AG09319 (cell line): ENCODE measurements at places on chromosomes 6 and 20.
A peak's percentile ranks its signal among the peaks of the same experiment; 100 is the strongest.

- peak; percentile 61 for DNase-seq
Measured at GRCh38 chr6:146700078-146700686, 101.4 kb downstream of the ADGB start.

- DNase-seq = no peak
Measured at GRCh38 chr6:158869826-158870648, 50.9 kb upstream of the EZR start.

- no peak for DNase-seq
Measured at GRCh38 chr6:125742464-125743120, 6.8 kb upstream of the HEY2 start.

GRCh38 chr6:20757761-20758160, 223.5 kb downstream of the CDKAL1 start:
- no peak for DNase-seq

DNA sequence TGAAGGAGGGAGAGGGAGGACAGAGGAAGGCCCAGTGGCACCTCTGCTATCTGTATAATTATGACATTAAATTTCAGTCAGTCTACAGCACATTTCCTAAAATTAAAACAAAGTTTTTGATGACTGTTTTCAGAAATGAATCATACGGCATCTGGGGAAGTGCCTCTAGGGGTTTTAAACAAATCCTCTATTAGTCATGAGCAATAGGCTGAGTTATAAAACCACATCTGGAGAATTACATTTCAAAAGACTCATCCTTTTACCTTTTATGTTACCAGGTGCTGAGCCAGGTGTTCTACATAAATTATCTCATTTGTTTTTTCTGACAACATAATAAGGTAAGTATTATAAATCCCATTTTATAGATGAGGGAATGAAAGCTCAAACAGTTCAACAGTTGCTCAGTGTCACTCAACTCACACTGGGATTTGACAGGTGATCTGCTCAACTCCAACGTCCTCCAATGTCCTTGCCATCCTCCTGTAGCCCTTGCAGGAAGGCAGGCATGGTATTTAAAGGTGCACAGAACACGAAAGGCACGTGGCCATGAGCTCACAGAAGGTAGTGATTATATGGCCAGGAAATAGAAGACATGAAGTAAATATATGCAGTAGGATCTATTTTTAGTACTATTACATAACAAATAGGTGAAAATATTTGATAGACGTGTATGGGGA, 184.2 kb upstream of the MAN1A1 start:
- peak; percentile 16 for DNase-seq

- DNase-seq = no peak
Measured at GRCh38 chr20:15411781-15412180, 1074.4 kb upstream of the FLRT3 start.

DNA sequence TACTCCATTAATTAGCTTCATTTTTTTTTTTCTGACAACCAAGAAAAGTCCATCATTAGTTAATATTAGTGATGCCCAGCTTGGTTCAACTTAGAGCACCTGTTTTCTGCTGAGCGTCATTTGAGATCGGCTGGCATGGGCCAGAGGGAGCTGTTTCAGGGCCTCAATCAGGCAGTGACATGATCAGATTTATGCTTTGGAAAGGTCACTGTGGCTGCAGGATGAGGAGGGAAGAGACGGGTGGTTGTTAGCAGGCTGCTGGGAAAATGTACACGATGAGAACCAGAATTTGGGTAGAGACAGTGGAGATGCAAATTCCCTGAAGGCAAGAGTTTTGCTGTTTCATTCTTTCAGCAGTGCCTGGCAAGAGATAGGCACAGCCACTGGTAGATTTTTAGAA, 4.4 kb upstream of the STX16 start:
- DNase-seq = no peak

DNA sequence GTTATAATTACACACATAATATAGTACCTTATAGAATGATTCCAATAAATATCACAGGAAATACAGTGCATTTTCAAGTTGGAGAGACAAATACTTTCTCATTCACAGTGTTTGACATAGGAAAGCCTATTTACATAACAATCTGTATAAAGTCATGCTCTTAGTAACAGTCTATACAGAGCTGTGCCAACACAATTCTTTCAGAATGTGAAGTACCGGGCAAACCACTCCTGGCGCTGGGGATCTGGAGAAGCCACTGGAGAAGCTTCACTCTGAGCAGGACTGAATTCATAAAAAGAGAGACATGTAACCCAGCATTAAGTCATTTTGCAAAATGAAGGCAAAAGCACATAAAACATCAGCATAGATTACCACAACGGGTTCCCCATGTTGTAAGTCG, 24.9 kb upstream of the MCM9 start:
- no peak for DNase-seq

DNA sequence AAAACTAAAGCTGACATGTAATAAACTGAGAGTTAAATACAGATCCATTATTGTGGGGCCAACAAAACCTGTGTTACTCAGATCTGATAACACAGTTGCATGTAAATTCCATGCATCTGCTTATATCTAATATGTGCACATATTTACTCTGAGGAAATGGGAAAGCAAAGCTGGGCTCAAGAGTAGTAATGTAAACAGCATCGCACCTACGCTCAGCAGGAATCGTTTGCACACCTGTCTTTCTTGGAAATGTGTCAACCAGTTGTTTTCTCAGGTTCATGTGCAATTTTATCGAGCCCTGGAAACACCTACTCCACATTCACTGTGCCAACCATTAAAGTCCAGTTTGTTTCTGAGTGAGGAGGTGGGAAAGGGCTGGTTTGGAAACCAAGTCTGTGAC, 80.3 kb upstream of the CNKSR3 start:
- DNase-seq = no peak

DNA sequence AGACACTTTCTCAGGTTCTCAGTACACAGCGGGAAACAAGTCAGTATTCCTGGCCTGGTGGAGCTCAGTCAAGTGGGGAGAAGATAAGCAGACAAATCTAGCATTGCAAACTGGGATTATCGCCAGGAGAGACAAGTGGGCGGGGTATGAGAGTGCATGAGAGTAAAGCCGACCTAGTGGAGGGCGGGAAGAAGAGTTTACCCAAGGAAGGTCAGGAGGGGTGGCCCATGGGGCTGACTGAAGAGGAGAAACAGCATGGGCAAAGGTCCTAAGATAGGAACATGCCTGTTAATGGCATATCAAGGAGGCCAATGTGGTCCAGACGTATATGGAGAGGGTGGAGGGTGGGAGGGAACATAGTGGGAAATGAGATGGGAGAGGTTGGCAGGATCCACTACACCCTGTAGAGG, 12.4 kb upstream of the CSNK2A1 start:
- DNase-seq = no peak

DNA sequence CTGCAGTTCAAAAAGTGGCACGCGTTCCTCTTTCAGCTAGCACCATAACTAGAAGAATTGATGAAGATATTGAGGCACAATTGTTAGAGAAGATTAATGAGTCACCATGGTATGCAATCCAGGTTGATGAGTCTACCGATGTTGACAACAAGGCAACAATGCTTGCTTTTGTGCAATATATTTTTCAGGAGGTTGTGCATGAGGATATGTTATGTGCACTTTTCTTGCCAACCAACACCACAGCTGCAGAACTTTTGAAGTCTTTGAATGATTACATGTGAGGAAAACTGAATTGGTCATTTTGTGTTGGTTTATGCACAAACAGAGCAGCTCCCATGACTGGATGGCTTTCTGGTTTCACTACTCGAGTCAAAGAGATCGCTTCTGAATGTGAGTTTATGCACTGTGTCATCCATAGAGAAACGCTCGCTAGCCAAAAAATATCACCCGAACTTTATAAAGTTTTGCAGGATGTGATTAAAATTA, 129.3 kb upstream of the SLC24A3 start:
- no peak for DNase-seq

DNA sequence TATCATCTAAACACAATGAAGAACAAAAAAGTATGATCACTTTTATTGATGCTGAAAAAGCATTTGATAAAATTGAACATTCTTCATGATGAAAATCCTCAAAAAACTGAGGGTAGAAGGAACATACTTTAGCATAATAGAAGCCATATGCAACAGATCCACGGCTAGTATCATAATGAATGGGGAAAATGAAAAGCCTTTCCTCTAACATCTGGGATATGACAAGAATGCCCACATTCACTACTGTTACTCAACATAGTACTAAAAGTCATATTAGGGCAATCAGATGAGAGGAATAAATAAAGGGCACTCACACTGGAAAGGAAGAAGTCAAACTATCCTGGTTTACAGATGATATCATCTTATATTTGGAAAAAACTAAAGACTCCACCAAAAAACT, 256.6 kb downstream of the RFPL4B start:
- no peak for DNase-seq

DNA sequence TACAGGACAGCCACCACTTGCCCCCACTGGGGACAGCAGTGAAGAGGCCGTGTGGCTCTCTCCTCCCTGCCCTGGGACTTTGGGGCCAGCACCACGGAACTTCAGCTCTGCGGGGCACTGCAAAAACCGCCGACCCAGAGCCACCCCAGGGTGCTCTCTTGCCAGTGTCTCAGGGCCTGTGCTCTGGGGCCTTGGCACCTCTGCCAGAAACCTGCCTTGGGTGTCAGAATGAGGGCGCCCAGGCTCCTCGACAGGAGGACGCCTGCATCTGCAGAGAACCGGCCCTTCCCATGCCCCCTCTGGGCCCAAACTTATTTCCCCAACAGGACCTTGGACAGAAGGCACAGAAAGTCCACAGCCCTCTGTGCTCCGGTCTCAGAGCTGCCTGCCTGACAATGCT, 77.2 kb upstream of the MPC1 start:
- DNase-seq = no peak

DNA sequence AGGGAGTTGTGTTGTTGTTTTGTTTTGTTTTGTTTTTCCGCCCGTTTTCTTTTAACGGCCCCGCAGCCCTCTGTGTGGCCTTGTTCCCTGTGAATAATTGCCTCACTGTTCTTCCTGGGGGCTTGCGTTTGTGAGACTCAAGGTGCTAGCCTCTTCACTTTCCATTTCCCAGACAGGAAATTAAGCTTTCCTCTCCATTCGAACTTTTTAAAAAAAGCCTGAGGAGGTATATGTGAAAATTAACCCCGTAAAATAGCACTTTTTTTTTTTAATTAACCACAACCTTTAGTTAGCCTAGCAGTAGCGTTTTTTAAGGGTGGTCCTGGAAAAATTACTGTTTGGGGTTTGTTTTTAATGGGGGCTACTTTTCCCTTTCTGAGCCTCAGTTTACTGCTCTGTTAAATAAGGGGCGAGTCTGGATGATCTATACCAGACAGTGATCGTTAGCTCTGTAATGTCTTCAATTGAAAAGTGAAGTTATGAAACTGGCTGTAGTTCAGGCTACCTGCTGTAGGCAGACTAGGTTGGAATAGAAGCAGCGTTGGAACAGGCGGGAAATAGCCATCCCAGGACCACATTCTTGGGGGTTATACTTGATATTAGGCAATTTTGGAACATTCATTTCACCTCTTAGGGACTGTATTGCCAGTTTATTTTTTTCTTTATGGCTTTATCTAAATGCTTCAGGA, 1.7 kb downstream of the STX16 start:
- no peak for DNase-seq

- DNase-seq = no peak
Measured at GRCh38 chr6:114452785-114453401, 110.1 kb upstream of the HS3ST5 start.

- no peak for DNase-seq
Measured at GRCh38 chr6:40268166-40268565, 319.0 kb downstream of the LRFN2 start.

DNA sequence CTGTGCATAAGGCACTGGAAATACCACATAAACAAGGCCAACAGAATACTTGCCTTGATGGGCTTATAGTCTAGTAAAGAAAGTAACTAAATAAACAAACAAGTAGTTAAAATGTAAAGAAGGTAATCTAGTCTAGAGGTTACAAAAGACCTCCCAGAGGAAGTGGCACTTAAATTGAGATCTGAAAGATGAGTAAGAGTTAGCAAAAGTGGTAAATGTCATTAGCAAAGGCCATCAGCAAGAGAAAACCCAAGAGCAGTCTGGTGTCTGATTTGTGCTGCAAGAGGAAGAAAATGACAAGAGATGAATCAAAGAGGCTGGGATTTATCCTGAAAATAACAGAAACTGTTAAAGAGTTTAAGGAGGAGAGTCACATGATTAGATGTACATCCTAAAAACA, 96.6 kb upstream of the SMLR1 start:
- DNase-seq = no peak

- no peak for DNase-seq
Measured at GRCh38 chr6:93036835-93037234, 382.5 kb downstream of the EPHA7 start.

- no peak for DNase-seq
Measured at GRCh38 chr6:144289006-144289405, 3.9 kb downstream of the UTRN start.

DNA sequence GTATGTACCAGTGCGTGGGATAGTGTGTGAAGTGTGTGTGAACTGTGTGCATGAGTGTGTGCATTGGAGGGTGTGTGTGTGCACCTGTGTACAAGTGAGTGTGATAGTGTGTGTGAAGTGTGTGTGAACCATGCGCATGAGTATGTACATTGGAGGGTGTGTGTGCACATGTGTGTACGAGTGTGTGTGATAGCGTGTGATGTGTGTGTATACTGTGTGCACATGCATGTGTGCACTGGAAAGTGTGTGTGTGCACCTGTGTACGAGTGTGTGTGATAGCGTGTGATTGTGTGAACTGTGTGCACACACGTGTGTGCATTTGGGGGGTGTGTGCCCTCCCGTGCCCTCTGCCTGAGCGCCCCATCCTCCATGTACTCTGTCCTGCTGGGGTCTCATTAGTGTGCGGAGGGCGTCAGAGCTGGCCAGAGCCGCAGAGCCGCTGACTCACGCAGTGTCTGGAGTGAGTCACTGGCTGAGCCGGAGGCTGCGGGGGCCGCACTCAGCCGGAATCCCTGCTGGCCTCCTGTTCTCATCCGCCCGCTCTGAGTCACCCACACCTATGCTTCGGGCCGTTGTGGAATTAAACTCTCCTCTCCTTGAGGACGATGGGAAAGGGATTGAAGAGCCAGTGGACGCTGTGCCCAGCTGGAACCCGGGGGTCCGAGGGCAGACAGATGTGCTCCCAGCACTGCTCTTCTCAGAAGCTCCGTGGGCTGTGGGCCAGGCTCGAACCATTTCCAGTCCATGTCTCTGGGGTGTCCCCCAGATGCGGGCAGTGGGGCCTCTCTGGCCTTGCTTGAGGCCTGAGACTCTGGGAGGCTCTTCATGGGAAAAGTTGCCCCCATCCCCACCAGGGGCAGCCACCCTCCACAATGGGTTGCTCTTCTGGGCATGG, 27.3 kb upstream of the STX16 start:
- DNase-seq = peak; percentile 59

GRCh38 chr6:17098538-17098937, 3.3 kb upstream of the STMND1 start:
- DNase-seq = no peak

DNA sequence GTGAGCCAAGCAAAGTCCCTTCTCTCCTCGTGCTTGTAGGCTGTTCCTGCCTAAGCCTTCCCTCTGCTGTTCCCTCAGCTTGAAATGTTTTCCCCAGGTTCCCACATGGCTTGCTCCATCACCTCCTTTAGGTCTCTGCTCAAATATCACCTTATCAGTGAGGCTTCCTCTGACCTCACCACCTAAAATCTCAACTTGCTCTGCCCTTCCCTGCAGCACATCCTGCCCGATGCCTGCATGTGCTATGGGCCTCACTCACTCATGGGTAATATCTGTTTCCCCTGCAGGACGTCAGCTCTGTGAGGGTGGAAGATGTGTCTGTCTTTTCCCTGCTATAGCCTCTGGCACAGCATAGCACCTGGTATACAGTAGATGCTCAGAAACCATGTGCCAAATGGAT, 29.9 kb upstream of the FKBP1A start:
- DNase-seq = no peak
